ENCODE measurements at places on chromosomes 5 and 9. TPM values are rescaled to one million over a fixed set of nuclear protein-coding genes. Genes with fewer than 3 reads are reported as not detected.
A peak's percentile ranks its signal among the peaks of the same experiment; 100 is the strongest.

Gene GCNT4
- 2.9 TPM for total RNA-seq

DNA sequence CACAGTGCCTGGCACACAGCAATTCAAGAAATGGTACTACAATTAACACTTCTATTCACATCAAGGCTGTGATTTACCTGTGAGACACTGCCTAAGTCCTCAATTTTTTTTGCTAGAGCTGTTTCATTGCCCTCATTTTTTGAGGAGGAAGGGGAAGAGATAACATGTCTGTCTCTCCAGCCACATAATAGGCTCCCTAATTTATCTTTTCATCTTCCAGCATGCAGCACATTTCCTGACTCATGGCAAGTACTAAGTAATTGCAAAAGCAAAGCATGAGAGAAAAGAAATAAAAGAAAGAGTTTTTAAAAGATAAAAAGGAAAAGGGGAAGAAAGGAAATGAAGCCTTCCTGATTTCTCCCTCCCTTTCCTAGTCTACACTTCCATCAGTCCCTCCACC, 26.9 kb upstream of the RNF38 start:
- no peak for DNase-seq

GRCh38 chr9:123339666-123340510, 16.1 kb upstream of the CRB2 start:
- DNase-seq, result peak; percentile 30

- no peak for DNase-seq
Measured at GRCh38 chr9:10015755-10016154, 597.0 kb downstream of the PTPRD start.

All from bronchial epithelial cell (primary cell).